Stimulated activated CD8-positive, alpha-beta memory T cell treated with anti-CD3 and anti-CD28 coated beads, Interleukin-4, amount 100 ng/mL, for 48 hours (primary cell): ENCODE measurements at places on chromosomes 2 and 18.

GRCh38 chr2:49858113-49858490, 703.8 kb upstream of the FSHR start:
- no peak for DNase-seq

- DNase-seq, result no peak
These were observed 83.7 kb downstream of the FMNL2 start for GRCh38 chr2:152418688-152419087.

DNA sequence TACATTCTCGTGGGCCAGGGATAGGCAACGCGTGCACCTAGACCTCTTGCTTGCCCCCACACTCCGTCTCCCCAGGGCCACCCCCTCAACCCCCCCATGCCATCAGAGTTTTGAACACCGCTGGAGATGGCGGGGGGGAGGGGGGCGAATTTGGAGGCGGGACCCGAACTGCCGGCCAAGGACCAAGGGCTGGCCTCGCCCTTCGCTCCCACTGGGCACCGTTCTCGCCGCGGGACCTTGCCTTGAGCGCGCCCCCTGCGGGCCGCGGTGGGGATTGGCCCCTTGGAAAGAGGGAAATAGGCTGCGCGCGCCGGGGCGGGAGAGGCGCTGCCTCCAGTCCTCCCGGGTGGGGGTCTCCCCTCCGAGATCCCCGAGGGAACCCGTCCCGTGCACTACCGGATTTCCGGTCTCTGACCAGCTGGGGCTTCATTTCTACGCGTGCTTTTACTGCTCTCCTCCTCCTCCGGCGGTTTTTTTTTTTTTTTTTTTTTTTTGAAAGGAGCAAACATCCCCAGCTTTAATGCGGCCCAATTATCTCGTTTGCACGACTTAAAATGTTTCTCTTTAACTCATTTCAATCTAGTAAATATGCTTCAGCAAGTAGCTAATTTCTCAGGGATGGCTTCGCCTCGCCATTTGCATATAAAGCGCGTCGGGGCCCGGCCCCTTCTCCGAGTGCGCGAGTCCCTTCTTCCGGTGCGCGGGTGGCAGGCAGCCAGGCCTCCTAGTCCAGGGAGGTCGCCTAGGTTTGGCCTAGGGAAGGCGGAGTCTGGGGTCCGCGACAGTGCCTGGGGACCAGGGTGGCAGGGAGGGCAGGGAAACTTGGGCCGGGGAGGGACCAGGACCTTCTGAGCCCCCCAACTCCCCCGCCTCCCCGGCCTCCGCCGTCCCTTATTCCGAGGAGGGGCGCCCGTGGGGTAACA, 10.0 kb upstream of the GBX2 start:
- peak; percentile 76 for DNase-seq

DNA sequence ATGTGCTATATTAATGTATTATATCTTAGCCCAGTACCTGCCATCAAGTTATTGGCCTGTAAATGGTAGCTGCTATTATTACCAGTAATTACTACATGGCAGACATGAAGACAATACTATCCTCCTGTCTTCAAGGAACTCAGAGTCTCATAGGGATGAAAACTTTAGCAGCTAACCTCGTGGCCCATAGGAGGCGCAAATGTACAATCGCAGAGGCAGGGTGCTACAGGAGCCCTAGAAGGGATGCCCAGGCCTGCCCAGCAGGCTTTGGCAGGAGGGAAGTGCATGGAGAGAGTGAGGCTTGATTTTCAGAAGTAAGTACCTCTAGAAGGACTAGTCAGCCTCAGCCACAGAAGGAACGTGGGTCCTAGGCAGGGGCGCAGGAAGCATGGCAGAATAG, 44.7 kb upstream of the KIDINS220 start:
- no peak for DNase-seq

DNA sequence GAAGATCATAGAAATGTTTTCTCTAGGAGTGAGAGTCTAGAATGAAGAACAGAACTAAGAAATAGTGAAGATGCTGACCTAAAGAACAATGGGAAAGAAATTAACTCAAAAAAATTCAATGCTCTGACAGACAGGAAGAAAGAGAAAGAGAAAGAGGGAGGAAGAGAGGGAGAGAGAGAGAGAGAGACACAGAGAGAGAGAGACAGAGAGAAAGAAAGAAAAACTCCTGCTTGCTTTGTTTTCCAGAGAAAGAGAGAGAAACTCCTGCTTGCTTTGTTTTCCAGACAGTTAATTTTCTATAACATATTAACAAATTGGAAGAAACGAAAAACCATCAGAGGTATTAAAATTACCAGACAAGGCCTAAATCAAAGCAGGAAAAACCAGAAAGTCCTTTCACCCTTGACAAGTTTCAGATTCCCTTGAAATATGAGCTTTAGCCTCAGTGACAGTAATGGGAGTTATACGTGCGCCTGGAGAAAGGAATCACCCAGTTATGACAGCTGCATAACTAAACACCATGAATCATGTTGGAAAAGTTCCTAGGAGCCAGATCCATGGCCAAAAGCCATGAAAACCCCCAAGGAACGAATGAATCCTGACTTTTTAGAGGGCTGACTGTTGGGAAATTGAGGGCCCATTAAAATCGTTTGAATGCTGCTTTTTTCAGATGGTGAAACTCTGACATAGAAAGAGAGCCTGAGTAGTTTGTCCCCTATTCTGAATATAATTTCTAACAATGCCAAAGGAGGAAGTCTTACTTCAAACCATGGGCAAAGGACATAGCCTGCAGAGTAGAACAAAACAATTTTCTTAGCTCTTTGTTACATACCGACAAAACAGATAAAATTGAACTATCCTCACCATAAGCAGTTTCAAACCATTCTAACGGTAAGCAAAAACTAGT, 228.6 kb upstream of the CHST9 start:
- DNase-seq, result no peak

- no peak for DNase-seq
These were observed 98.2 kb downstream of the BABAM2 start for GRCh38 chr2:27988718-27989117.

DNA sequence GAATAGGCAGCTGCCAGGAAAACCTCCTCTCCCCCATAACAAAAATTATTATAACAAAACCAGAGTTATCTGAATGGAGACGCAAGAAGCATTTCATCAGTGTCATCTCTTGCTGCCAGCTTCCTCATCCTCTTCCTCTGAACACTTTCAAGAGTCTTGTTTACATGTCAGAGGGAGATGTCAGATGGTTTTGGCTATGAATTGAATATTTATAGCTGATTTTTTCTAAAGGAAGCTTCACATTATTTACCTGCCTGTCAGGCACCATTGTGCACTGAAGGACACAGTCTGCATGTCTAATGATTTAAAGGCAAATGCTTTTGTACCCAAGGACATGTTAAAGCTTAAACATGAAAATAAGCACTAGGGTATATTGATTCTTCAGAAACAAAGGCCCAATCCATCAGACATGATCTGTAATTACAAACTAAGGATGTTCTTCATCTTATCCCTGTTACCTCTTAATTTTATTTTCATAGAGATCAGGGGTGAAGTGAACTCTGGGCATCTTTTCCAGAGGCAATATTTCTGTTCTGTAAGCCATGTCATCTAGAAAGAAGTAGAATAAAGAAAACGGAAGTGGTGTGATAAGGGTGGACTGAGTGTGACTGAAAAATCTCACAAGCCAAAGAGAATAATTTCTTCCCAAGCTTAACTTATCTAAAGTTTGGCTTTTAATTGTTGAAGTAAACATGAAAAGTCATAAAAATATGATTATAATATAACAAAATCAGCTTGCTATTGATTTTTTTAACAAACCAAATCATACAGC, 168.7 kb downstream of the ANKRD44 start:
- no peak for DNase-seq

DNA sequence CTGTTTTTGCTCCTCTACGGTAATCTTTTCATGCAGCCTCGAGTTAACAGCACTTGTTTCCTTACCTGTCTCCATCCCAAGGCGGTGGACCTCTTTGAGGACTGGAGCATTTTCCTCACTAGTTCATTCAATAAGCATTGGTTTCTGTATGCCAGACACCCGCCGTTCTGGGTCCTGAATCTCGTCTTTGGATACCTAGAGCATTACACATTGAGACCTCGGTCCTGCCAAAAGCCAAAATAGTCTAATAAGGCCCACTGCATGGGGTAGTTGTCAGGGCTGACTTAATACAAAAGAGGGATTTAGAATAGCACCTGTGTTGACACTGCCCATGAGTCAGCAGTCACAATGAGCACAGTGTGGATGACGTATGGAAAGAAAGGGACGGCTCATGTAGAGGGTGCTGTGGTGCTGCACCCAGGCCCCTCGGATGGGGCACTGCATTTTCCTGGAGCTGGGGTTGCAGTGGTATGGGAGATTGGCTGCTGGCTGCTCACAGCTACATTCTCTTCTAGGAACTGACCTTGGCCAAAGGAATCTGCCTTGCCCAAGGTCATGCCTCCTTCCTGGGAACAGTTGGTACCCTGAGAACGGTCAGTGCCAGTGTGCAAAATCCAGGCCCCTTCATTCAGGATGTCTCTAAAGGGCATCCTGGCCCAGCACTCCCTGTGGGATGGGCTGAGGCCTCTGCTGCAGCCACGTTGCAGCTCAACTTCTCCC, 126.9 kb upstream of the NCK2 start:
- DNase-seq, result no peak

- DNase-seq, result no peak
These were observed 61.7 kb downstream of the SMIM21 start for GRCh38 chr18:75365837-75366236.

DNA sequence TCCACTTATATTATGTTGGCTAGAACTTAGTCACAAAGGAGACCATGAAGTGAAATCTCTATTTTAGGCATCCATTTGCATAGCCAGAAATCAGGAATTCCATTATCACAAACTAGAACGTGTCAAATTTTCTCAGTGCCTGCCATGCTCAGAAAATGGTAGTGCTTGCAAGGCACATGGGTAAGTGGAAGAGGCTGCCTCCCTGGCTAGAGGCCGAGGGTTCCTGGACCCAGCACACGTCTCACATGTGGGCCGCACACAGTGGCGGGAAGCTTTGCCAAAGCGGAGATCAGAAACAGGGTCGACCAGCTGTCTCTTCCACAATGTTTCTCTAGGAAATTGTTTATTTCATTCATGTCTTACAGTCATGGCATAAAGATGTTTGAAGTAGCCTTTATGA, 42.3 kb downstream of the TRAF3IP1 start:
- no peak for DNase-seq

- DNase-seq, result no peak
These were observed 1357.9 kb upstream of the CELF4 start for GRCh38 chr18:38923540-38923939.

DNA sequence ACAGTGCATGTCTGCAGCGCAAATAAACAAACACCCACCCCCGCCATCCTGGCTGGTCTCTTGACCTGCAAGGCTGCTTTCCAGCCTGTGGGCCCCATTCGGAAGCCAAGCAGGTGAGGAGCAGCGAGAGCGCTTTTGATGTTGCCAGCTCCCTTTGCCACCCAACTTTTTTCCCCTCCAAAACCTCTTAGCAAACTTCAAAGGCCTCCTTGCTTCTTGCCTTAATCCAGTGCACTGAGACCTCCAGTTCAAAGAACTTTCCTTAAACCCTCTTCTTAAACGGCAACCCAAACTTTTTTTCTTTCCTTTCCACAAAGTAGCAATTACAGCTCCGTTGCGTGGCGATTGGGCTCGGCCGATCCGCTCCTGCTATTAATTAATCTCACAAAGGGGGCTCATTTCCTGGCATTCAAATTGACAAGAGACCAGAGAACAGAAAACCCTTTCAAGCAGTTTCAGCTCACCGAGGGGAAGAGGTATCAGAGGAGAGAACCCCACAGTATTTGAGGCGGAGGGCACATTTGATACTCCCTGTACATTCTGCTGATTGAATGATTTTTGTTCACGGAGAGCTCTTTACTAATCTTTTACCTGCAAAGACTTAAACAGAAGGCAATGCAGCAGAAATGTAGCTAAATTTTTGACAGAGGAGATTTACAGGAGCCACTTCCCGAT, 531.4 kb downstream of the TMEM182 start:
- DNase-seq, result no peak

- no peak for DNase-seq
These were observed 11.7 kb upstream of the SCRN3 start for GRCh38 chr2:174383796-174384195.

DNA sequence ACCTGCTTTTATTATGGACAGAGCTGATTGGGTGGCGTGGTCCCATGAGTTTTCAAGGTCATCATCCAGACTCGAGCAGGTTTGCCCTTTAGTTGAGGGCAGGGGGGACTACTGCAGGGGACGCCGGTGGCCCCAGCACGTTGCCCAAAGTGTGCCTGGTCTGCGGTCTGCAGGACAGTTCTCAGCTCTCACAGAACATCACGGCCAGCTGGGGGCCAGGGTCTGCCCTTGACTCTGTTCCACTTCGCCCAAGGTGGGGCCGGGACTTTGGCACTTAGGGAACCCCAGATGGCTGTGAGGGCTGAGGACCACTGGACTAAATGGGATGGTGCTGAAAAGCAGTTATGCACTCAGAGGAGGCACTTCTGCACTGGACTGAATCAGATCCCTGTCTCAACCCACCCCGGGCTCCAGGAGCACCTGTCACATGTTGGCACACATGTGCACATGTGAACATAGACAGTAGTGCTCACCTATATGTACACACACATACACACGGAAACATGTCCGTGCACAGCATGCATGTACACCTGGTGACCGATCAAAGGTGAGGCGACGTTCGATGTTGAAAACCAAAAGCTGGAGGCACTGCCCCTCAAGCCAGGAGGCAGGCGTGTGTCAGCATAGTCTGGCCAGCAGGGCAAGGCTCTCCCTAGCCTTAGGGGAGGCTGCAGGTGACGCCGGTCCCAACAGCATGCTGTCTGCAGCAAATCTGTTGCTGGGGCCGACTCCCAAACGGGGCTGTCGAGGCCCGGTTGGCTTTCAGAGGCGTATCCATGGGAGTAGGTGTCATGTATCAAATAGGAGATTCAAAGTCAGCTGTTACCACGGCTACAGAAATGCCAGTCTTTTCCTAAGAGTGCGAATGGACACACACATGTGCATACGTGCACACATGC, 10.2 kb downstream of the ANO7 start:
- no peak for DNase-seq

- DNase-seq, result no peak
These were observed 2.8 kb downstream of the TRPM8 start for GRCh38 chr2:233919938-233920337.

DNA sequence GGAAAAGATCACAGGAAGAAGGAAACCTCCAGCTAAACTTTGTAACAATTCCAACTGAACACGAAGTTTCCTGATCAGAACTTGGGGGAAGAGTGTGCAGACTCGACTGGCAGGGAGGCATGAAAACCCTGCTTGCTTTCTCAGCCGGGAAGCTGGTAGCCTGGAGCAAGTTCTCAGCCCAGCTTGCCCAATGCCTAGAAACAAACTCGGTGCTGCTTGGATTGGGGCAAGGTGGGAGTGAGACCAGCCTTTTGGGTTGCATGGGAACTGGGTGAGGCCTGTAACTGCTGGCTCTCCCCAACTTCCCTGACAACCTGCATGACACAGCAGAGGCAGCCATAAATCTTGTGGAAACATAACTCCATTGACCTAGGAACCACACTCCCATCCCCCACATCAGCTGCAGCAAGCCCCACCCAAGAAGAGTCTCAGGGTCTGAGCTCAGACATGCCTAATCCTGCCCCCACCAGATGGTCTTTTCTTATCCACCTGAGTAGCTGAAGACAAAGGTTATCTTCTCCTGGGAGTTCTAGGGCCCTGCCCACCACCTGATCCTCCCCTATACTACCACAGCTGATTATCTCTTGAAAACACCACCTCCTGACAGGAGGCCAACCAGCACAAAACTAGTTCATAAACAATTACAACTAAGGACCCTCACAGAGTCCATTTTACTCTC, 1859.7 kb upstream of the CELF4 start:
- no peak for DNase-seq

GRCh38 chr2:58157754-58158153, 83.4 kb downstream of the FANCL start:
- no peak for DNase-seq
